Breast epithelium (tissue), 4 donors: ENCODE measurements at places on chromosomes 11 and 22. TPM values are rescaled to one million over a fixed set of nuclear protein-coding genes. Genes with fewer than 3 reads are reported as not detected.
A peak's percentile ranks its signal among the peaks of the same experiment; 100 is the strongest.

The C11orf16 gene
- total RNA-seq, result not detected

The CCND1 gene
- 99.0 TPM for total RNA-seq

- DNase-seq, result no peak
Observed at GRCh38 chr11:119100246-119100970, 1.2 kb downstream of the DPAGT1 start.

DNA sequence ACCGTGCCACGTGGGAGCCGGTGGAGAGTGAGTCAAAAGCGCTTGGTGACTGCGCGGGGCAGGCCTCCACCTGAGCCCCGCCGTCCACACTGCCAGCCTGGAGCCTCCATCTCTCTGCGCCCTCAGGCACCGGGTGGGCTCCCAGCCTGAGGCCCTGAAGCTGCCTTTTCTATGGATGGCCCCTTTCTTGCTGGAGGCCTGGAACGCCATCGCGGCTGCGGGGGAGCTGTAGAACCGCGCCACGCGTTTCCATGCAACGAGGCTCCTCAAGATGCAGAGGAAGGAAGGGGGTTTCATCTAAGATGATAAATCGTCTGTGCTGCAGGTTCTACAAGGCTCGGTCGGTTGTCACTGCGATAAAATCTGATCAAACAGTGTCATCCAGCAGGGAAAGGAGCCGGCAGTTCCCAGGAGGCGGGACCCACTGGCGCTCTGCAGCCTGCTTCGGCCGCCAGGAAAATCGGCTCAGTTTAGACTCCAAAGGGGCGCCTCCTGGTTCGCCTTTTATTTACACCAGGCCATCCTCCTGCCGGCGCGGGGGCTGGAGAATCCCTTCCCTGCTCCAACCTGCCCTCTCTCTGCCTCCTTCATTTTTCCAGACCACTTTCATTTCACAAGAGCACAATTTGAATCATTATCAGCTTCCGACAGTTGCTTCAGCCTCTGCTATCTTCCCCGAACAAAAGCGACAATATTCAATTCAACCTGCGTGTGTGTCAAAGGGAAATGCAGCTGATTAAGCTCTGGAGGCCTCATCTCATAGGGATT, 624.4 kb downstream of the BRD1 start:
- peak; percentile 41 for DNase-seq

DNA sequence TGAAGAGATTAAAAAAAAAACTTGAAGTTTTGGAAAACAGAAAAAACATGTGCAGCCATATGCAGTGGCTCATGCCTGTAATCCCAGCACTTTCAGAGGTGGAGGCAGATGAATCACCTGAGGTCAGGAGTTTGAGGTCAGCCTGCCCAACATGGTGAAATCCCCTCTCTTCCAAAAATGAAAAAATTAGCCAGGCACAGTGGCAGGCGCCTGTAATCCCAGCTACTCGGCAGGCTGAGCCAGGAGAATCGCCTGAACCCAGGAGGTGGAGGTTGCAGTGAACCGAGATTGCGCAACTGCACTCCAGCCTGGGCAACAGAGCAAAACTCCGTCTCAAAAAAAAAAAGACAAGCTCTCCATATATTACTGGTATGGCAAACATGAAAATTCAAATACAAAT, 7.6 kb downstream of the DLG2 start:
- no peak for DNase-seq

DNA sequence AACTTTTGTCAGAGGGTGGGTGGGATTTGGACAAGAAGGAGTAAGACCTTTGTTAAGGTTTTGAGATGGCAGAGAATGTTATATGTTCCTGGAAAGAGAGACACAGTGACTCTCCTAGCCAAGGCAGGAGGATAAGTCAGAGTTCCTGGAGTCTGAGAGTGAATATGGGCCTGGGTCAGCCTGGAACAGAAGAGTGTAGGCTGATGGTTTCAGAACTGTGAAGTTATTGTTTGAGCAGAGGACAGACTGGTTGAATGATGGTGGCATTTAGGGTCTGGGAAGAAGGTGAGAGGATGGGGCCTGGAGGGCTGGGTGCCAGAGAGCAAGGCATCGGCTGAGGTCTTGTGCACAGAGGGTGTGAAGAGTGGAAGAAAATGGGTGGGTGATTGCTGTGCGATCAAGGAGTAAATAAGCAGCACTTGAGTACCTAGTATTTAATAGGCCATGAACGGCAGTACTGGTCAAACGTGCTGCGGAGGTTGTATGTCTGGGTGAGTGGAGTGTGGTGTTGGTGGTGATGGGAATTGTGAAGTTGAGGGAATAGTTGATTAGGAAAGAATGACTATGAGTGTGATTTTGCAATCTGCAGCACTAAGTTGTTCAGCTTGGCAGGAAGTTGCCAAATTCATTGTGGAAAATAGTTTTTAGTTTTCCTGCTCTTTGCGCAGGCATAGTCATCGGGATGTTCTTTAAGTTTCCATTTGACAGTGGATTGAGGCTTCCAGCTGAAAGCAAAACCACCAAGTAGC, 1.8 kb downstream of the PANX1 start:
- no peak for DNase-seq

DNA sequence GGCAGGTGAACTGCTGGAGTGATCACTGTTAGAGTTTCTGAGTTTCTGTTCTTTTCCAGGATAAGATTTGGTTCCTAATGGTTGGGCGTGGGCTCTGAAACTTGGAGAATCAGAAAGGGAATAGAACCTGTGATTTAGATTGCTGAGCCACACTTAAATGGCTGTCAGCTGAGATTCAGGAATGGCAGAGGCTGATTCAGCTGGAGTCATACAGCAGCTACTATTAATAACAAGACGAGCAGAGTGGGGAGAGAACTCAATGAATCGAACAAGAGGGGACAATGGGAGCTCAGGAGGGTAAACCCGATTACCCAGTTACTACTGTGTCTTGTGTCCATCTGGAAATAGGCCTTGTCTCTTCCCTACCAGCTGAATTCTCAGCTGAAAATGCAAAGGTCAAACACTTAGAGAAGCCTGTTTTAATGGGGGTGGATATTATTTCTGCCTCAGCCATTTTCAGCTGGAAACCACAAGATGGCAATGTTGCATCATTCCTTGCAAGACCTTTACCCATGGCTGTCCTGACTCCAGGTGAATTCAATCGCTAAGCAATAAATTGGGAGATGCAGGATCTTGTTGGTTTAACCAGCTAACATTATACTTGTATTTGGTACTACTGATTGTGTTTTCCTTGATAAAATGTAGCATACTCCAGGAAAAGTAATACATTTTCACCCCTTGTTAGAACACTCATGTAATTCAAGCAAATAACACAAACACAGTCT, 104.5 kb upstream of the RAG2 start:
- no peak for DNase-seq

DNA sequence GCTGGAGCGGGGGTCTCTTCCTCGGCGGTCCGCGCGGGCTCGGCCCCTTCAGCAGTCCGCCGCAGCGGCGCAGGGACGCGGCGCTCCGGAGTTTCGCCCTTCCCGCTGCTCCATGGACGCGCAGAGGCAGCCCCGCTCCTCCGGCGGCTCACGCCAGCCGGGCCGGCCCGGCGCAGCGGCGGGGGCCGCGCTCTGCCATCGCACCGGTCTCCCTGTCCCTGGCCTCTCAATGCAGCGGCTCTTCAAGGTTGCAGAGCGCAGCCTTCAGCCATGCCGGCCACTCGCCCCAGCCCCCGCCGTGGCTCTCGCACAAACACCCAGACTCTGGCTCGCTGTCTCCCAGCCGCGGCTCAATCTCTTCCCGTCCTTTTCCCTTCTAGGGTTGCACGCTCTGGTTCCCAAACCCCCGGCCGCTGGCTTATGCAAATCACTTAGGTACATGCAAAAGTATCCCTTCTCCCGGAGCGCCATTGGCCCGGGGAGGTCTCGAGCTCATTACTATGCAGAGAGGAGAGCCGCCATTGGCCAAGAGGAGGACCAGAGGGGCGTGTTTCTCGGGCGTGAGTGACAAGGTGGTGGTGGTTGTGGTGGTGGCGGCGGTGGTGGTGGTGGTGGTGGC, at the start of gene LGR4:
TSS of gene LGR4 (minus strand) at position 393 of the 619 bp plus-strand sequence. CDS start 488 bp downstream, outside the sequence.
- DNase-seq, result peak; percentile 94

The NLRP6 gene
- 2.0 TPM for total RNA-seq

GRCh38 chr11:134252346-134253187, 585 bp downstream of the THYN1 start:
- no peak for DNase-seq
